Femur (tissue), 1 donor: ENCODE measurements at places on chromosomes 11 and 22.

GRCh38 chr11:46105926-46106325 is 15.3 kb downstream of the PHF21A start:
- no peak for DNase-seq

GRCh38 chr22:26168939-26169314 is 335 bp upstream of the SEZ6L start:
- peak; percentile 41 for DNase-seq

DNA sequence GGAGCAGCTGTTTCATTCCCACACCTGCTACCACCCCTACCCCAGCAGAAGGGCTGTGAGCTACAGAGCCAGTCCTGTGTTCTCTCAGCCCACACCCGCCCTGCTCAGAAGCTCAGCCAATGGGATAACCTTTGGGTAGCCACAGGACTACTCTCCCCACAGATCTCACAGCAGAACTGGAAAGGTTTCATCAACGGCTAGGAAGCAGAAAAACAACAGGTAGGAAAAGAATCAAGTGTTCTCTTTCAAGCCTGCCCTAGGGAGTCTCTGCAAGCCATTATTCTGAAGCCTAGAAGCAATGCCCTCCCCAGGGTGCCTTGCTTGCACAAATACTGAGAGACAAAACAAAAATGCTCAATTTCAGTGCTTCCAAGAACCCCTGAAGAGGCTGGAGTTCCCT is 77.2 kb downstream of the TMPRSS5 start:
- DNase-seq: no peak

DNA sequence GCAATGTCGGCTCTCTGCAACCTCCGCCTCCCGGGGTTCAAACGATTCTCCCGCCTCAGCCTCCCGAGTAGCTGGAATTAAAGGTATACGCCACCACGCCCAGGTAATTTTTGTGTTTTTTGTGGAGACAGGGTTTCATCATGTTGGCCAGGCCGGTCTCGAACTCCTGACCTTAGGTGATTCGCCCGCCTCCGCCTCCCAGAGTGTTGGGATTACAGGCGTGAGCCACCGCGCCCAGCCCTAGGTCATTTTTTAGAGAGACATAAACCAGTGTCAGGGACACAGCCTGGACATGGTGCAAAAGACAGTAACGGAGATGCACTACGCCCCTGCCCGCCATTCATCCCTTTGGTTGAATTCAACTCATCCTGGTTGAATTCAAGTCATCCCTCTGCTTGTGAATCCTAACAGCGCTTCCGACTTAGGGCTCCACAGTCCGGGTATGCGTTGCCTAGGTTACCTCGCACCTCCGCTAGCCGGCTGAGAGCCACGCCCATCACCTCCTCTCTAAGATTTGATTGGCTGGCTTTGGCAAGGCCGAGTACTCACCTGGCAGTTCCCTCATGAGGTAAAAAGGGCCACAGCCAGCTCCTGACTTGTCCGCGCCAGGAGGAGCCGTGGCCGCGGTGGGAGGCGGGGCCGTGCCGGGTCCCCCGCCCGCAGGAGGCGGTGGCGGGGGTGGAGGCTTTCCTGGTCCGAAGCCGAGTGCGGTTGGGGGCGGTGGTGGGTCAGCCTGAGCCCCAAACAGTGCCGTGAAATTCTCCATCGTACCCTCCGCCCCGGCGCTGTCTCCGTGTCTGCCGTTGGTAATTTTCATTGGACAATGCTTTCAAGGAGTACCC is at the start of gene MED19:
Gene MED19 (minus strand): TSS at position 802 of the 842 bp plus-strand sequence. CDS start 36 bp downstream, at position 766.
- DNase-seq: no peak

GRCh38 chr22:46192210-46192993 is 42.1 kb downstream of the PPARA start:
- no peak for DNase-seq

DNA sequence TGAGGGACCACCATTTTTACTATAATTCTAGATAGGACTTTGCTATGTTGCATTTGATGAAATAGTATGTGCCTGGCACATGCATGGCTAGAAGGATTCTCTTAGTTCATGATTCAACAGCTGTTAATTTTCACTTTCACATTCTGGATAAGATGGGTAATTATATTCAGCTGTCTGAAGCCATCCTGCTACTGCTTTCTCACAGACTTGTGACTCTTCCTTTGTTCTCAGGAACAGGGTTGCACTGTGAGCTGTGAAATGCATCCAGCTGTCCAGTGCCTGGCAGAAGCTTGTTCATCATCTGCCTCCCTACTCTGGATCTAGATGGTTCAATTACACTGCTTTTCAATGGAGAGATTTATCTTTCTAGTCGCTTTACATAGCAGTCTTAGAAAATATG is 610.1 kb upstream of the ANO5 start:
- peak; percentile 41 for DNase-seq

- no peak for DNase-seq
Measured at GRCh38 chr22:22666307-22667091, 22.1 kb downstream of the GGTLC2 start.

DNA sequence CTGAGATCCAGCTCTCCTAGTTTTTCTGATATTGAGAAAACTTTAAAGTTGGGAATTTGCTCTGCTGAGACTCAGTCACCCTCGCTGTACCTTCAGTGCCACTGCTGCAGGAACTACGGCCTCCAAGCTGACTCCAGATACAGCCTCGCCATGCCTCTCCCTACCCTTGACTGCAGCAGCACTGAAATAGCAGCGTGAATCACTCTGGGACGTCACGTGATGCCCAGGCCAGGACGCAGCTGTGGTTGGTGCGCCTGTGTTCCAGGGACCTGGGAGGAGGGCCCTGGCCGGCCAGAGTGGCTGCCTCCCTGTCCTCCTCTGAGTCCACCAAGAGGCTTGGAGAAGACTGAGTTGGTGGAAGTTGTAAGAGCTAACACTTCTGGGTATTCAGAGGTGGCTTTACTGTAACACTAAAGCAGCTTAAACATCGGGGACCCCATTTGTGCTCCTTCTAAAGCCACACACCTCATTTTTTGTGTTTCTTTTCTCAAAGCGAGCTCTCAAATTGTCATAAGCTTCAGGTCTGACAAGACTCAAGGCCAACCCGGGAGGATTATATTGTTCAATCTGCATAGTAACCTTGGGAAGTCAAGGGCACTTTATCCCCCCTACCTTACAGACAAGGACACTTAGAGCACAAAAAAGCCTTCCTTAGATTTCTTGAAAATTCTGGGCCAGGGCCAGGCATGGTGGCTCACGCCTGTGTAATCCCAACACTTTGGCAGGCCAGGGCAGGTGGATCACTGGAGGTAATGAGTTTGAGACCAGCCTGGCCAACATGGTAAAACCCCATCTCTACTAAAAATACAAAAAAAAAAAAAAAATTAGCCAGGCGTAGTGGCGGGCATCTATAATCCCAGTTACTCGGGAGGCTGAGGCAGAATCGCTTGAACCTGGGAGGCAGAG is 4.2 kb upstream of the STIP1 start:
- DNase-seq: peak; percentile 94

DNA sequence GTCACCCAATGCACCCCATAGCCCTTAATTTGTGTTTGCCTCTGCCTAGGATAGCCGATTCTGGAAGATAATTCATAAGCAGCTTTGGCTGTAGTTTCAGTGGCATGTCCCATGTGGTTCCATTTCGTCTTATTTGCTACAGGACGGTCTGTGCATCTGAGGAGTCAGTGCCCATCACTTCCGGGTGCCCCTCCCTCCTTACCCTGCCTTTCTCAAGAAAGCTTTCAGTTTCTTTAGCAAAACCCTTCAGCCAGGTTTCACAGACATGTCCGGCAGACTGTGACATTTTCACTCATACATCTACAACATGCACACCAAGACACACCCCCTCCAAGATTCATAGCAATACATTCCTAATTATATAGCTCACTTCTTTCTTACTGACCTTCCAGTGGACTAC is 14.3 kb downstream of the TP53AIP1 start:
- DNase-seq: no peak

DNA sequence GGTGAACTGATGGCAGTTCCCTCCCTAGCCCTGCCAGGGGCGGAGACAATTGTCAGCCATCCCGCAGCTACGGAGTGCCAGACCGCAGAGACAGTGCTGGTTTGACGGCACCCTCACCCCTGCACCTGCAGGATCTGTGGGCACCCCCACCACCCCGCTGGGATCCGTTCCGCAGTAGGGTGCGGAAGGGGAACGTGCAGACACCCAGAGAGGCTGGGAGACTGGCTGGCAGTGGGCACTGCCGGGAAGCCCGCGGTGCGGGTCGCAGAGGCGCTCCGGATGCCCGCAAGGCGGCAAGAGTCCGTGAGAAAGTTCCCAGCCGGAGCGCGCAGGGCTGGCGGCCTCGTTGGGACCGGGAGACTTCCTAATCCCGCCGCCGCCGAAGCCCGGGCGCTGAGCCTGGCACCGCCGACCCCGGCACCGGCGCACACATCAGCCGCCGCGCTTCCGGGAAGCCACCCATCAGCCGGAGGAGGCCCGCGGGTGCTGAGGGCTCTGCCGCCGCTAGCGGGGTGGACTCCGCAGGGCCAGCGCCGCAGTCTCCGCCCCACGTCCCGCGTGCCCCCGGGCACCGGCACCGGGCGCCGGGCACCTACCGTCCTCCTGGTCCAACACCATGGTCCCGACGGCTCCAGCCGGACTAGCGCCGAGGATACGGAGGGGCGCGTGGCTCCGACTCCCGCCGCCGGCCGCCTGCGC is 4.3 kb upstream of the LMO1 start:
- no peak for DNase-seq

- no peak for DNase-seq
Measured at GRCh38 chr11:86476109-86476861, 101.6 kb downstream of the CCDC81 start.

GRCh38 chr11:81470446-81470845 is 1263.2 kb downstream of the FAM181B start:
- no peak for DNase-seq

GRCh38 chr11:93236741-93237675 is 39.2 kb upstream of the SLC36A4 start:
- DNase-seq: peak; percentile 25

- DNase-seq: no peak
Measured at GRCh38 chr11:116512841-116513240, 259.9 kb downstream of the BUD13 start.

GRCh38 chr22:48528221-48528915 is 1299.3 kb downstream of the BRD1 start:
- no peak for DNase-seq

DNA sequence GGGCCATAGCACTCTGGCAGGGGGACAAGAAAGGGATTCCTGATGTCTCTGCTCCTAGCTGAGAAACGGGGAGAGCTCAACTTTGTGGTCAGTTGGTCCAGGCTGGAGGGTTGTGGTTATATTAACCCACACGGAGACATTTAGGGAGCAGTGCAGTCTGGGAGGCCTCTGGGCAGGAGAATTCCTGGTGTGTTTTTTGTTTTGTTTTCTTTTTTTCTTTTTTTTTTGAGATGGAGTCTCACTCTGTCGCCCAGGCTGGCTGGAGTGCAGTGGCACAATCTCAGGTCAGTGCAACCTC is 88.0 kb upstream of the SHISAL1 start:
- DNase-seq: peak; percentile 19

GRCh38 chr22:31615940-31616314 is 46.1 kb downstream of the PISD start:
- no peak for DNase-seq

DNA sequence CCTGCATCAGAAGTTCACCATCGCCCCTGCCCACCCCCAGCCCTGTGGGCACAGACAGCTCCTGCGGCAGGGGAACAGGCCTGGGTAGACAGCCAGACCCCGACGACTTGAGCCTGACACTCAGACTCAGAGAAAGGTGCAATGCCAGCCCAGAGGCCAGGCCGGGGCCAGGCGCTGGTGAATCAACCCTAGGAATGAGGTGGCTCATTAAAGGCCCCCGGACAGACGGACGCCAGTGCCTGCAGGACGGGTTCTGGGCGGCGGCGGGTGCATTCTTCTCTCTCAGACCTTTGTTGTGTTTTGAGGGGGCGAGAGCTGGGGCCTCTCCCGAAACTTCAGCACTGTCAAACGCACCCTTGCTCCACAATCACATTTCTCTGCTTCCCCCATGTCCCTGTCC is 5.6 kb downstream of the OVOL1 start:
- DNase-seq: no peak

DNA sequence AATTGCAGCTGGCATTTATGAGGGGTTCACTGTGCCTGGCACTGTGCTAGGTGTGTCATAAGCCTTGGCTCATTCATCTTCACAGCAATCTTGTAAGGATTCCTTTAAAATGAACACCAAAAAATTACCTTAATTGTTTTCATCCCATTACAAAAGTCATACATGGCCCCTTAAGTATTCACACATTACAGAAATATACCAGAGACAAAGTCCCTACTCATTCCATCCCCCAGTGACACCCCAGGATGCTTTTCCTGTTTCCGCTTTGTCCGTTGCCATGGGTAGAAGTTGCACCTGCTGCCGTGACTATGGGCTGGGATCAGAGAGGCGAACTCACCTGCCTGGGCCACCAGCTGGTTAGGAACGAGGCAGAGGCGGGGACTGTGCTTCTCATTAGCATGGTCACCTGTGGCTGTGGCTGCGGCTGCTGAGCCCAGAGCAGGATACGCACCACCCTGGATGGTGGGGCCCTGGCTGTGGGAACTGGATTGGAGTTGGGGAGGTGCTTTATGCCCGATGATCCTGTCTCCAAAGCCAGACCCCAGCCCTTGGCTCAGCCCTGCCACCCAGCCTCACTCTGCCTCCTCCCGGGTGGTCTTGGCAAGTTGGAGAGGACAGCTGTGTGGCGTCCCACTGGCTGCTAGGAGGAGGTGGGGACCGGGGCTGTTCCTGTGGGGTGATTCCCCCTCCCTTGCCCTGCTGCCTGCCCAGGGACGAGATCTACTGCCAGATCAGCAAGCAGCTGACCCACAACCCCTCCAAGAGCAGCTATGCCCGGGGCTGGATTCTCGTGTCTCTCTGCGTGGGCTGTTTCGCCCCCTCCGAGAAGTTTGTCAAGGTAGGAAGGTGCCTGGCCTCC is 60.8 kb downstream of the MYO7A start:
- no peak for DNase-seq

DNA sequence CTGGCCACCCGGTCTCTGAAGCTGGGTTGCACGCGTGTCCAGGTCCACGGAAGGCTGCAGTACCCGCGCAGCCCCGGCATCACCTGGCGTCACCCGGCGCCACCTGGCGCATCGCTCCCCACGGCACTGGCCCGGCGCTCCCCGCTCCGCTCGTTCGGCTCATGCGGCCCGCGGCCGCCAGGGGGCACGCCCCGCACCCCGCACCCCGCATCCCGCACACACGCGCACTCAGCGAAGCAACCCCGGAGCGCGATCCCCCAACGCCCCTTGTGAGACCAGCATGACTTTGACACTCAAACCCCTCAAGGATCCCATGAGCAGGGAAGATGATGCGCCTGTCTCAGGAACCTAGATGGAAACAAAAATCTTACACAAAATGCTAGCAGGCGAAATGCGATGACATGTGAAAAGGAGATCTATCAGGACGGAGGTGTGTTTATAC is 11.9 kb downstream of the B3GNT6 start:
- no peak for DNase-seq
